ENCODE measurements at places on chromosomes 16 and 17.

- no peak for DNase-seq
Measured at GRCh38 chr16:2762711-2763110, 10.3 kb downstream of the SRRM2 start.

DNA sequence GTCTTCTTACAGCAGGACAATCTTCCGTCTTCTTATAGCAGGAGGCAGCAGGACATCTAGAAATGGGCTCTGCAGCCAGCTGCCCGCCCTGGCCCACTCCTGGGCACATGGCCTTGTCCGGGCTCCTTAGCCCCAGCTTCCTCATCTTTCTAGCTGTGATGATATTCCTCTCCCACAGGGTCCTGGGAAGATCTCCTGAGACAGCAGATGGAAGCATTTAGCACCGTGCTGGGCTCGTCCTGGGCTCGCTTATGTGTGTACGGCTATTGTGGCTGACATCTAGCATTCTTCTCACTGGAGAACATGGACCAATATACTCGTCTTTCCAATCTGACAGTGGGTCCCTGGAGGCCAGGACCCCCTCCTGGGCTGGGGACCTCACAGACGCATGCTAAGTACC is 48.5 kb downstream of the TIMM22 start:
- DNase-seq, result no peak

GRCh38 chr17:44333371-44333770 is 8.7 kb upstream of the SLC25A39 start:
- no peak for DNase-seq

DNA sequence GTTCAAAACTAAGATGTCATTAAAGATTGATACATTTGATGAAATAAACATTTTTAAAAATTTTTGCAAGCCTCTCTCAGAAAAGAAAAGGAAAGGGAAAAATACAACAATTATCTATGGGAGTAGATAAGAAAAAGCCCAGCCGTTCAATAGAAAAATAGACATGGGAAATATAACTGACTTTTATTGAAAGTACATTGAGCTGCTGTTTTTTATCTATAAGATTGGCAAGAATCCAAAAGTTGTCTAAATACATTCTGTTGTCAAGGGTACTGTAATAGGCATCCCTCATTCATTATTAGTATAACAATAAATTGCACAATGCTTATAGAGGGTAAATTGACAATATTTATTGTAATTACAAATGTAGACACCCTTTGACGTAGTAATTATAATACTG is 38.4 kb upstream of the IRX6 start:
- DNase-seq, result no peak

DNA sequence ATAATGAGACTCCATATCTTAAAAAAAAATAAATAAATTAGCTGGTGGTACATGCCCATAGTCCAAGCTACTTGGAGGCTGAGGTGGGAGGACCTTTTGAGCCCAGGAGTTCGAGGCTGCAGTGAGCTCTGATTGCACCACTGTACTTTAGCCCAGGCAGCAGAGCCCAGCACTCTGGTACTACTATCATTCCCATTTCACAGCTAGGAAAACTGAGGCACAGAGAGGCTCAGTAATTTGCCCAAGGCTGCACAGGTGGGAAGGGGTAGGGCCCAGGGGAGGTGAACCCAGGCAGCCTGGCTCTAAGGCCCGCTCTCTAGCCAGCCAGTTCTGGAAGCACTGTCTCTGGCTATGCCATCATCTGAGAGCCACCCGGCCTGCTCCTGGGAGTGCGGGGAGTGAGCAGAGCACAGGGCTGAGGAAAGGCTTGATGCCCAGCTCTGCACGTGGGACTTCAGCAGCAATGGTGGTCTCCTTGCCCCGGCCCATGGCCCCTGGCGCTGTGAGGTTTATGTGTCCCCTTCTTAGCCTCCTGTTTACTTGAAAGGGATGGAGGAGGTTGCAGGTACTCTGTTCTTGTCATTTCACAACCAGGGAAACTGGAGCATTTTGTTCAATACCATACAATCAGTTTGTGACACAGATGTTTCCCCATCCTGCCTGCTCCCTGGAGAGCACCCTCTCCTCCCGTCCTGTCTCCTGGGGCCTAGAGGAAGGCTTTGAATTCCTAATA is 222.3 kb downstream of the KATNIP start:
- DNase-seq, result no peak

DNA sequence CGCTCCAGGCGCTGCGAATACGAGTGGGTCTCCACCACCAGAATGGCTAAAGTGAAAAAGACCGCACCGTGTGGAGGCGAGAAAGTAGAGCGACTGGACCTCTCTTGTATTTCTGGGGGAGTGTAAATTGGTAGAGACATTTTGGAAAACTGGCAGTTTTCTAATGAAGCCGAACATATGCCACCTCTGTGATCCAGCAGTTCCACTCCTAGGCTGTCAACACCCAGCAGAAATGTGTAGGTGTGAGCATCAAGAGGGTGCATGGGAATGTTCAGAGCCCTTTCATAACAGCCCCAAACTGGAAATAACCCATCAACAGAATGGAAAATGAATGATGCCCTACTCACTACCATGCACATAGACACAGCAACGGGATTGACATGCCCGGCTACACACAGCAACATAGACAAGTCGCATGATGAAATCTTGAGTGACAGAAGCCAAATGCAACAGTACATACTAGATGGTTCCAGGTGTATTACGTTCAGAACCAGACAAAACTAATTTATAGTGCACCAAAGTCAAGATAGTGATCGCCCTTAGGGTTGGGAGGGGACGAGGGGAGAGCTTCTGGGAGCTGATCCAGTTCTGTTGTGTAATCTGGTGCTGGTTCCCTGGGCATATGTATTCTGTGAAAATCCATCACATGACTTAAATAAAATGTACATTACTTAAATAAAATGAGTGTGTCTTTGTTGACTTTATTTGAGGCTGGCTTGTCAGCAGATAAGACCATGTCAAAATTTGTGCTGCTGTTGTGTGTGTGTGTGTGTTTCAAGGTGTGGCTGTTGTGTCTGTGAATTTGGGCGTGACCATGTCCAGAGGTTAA is 877 bp upstream of the BCL7C start:
- no peak for DNase-seq

DNA sequence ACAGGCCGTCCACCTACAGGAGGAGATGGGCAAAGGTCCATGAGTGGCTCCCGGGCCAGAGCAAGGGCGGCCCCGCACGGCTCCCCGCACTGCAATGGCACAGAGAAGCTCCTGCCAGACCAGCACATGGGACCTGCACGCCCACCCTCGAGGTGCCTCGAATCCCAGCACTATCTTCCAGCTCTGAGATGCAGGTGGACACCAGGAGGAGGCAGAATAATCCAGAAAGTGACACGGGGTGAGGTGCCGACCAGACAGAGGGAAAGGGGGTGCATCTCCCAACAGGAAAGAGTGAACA is 26.5 kb upstream of the C16orf95 start:
- DNase-seq, result no peak

DNA sequence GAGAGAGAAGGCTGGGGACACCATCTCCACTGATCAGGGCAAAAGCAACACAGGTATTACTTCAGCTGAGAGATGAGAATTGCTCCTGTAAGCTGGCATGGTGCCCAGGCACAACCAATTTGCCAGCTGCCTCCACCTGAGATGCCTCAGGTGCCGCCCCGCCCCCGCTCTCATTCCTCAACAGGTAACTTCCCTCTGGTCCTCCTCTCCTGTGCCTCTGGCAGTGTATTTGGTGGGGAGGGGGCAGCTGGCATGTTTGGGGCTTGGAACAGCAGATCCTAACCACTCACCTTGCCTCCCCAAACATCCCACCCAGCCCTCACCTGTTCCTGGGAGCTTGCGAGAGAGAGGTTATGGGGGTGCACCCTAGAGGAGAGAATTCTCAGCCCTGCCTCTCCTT is 2.9 kb upstream of the SRCIN1 start:
- no peak for DNase-seq

GRCh38 chr17:11074451-11074850 is 166.6 kb upstream of the SHISA6 start:
- no peak for DNase-seq

GRCh38 chr17:19368229-19368628 is 5.7 kb upstream of the B9D1 start:
- DNase-seq, result no peak

GRCh38 chr17:29591146-29591736 is 1.7 kb upstream of the ANKRD13B start:
- no peak for DNase-seq

DNA sequence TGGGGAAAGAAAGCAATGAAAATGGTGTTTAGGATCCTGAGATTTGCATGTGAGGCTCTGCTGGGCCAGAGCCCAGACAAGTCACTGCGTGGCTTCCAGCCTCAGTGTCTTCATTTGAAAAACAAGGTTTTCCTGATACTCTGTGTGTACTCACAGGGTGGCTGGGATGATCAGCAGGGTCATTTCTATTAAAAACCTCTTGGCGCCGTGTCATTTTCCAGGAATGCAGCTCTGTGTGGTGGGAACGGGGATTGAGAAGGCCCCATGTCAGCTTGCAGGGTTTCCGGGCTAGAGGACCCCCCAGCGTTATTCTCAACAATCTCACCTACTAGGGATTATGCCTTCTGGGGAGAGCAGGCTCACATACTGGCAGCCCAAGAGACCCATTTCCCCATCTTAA is 73.5 kb downstream of the FOXL1 start:
- DNase-seq, result no peak

Data from GOT3 (cell line).